ENCODE measurements at places on chromosomes 7 and 10.

DNA sequence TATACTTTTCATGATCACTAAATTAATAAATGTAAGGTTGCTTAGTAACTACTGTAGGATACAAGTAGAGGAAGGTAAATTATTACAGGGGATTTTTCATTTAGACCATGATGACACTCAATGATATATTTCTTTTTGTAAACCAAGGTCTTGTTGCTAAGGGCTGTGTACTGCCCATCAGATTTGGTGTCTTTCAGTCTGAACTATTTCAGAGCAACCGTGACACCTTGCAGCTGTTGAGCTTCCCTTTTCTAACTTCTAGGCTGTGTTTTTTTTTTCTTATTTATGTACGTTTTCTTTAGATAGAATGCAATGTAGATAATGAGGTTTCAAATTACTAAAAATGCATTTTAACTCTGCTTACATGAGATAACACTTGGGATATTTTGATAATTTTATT lies 292.0 kb upstream of the MBL2 start:
- DNase-seq, result no peak

DNA sequence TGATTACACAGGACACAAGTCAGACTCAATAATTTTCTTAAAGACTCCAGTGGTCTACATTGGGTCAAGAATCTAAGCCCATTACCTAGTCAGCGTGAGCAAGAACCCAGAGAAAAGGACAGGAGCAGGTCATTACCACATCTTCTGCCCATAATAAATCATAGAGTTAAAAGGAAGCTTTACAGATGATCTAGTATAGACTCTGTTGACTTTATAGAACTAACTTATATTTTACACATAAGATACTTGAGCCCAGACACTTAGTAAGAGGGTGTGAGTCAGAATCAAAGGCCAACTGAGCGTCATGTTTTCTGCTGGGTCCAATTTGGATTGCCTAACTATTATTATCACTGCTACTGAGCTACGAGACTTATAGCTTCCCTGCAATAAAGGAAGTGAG lies 206.1 kb upstream of the NPSR1 start:
- no peak for DNase-seq

- no peak for DNase-seq
Measured at GRCh38 chr7:106820321-106821217, 44.5 kb upstream of the PIK3CG start.

GRCh38 chr7:22885797-22886261 lies 63.2 kb upstream of the TOMM7 start:
- peak; percentile 64 for DNase-seq

GRCh38 chr10:120098232-120098930 lies 205.9 kb downstream of the SEC23IP start:
- DNase-seq, result no peak

DNA sequence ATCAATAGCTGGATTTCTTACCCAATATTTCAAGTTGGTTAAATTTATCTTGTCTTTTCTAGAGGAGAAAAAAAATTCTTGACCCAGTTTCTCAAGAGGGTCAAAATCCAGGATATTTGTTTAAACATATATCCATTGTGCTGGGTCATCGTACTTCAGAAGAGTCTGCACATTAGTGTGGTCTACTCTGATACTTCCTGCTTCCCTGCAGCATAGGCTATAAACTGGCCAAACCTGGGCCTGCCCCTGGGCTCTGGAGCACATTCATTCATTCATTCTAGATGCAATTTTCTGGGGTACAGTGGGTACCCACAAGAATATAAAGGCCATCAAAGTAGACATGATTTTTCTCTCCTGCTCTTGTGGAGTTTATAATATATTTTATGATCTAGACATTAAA lies 142.1 kb upstream of the WNT16 start:
- DNase-seq, result no peak

DNA sequence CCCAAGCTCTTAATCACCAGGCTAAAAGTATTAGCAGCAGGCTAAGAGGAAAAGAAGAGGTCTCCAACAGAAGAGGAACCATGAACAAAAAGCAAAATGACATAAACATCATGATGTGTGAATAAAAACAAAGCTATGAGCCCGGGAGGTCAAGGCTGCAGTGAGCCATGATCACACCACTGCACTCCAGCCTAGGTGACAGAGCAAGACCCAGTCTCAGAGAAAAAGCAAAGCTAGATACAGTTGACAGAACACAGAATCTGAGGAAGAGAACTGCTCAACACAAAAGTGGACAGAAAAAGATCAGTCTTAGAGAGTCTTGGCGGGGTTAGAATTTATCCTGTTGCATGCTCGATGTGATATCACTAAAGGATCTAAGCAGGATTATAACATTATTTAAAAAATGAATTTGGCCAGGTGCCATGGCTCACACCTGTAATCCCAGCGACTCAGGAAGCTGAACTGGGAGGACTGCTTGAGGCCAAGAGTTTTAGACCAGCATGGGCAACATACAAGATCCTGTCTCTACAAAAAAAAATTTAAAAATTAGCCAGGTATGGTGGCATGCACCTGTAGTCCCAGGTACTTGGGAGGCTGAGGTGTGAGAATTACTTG lies 37.5 kb downstream of the NT5C2 start:
- no peak for DNase-seq
